AG10803 (cell line): ENCODE measurements at places on chromosomes 4 and X.

GRCh38 chr4:8854016-8854415, 17.6 kb downstream of the HMX1 start:
- no peak for DNase-seq

- no peak for DNase-seq
Measured at GRCh38 chrX:1589356-1590130, 1.9 kb upstream of the AKAP17A start.

GRCh38 chrX:39244147-39244546, 442.9 kb downstream of the MID1IP1 start:
- no peak for DNase-seq

DNA sequence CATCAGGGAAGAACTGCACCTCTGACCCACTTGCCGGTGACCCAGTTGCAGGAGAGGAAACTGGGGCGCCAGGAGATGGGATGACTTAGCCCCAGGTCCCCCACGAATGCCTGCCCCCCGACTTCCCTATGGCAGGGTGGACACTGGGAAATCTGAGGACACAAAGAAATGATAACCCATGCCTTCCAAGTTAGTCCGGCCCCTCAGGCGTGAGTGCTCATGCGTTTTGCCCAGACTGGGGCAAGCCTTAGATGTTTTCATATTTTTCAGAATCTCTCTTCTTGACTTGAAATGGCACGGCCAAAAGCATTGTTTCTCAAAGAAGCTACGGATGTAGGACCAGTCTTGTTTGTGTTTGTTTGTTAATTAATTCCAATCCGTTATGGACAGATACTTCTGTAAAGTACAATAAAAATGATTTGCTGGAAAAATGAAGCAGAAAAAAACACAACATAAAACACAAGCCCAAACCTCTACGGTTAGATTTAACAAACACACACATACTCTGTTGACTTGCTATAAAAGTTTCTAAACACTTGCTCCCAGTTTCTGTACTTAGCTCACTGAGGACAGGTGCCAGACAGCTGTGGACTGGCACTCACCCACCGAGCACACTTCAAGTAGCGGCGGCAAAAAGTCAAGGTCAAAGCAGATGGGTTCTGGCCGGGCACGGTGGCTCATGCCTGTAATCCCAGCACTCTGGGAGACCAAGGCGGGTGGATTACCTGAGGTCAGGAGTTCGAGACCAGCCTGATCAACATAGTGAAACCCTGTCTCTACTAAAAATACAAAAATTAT, 341.5 kb downstream of the BCOR start:
- DNase-seq, result peak; percentile 43

GRCh38 chrX:2967998-2968909, 38.1 kb upstream of the ARSH start:
- DNase-seq, result peak; percentile 50

DNA sequence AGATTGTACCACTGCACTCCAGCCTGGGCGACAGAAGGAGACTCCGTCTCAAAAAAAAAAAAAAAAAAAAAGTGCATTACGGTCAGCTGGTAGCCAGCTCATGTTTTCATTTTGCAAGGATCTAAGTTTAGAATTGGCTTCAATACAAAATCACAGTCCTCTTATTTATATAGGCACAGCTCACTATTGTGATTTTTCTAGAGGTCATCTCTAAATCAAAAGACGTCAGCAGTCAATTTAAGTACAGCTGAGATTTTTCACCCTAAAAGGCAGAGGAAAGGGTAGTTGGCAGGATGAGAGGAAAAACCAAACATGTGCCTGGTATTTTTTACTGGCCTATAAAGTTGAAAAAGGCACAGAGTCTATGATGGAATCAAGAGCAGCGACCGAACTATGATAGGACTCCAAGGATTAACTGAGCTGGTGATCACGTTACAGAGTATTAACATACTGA, 30.8 kb downstream of the ASB5 start:
- DNase-seq, result peak; percentile 71

- DNase-seq, result no peak
Measured at GRCh38 chrX:15985937-15986336, 131.3 kb upstream of the AP1S2 start.

DNA sequence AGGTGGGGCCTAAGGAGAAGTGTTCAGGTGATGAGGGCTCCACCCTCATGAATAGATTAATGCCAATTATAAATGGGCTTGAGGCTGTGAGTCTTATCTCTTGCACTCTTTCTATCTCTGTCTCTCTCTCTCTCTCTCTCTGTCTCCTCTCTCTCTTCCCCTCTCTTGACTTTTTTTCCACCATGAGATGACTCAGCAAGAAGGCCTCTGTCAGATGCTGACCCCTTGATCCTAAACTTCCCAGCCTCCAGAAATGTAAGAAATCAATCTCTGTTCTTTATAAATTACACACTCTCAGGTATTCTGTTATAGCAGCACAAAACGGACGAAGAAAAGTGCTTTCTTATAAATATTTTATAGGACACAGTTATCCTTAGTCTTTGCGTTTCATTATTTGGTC, 184.9 kb upstream of the PCDH7 start:
- DNase-seq, result no peak

- DNase-seq, result no peak
Measured at GRCh38 chrX:85243155-85243554, 424 bp downstream of the SATL1 start.

- no peak for DNase-seq
Measured at GRCh38 chrX:47182106-47182700, 11.4 kb upstream of the UBA1 start.
